Smooth muscle cell of trachea (primary cell): ENCODE measurements at places on chromosomes 16 and 17. TPM values are rescaled to one million over a fixed set of nuclear protein-coding genes. Genes with fewer than 3 reads are reported as not detected.

The ZDHHC1 gene
- 9.9 and 10.9 TPM in 2 replicates for total RNA-seq

The GPR139 gene
- total RNA-seq: not detected in 2 replicates

The DDX28 gene
- 9.3 TPM in 2 replicates for total RNA-seq

The KRTAP9-4 gene
- not detected in 2 replicates for total RNA-seq

The GRIN2C gene
- under 0.01 and 1.3 TPM in 2 replicates for total RNA-seq

The LPO gene
- not detected in 2 replicates for total RNA-seq

The OR3A3 gene
- total RNA-seq: not detected in 2 replicates

The BMERB1 gene
- total RNA-seq: 61.5 and 67.6 TPM in 2 replicates

The NPIPA5 gene
- 5.4 TPM in 1 of 2 replicates, not detected in the other for total RNA-seq

The HOXB7 gene
- total RNA-seq: 1.7 and 2.0 TPM in 2 replicates

The EME1 gene
- total RNA-seq: 0.33 and 10.9 TPM in 2 replicates
